ENCODE measurements at places on chromosomes 12 and 14. TPM values are rescaled to one million over a fixed set of nuclear protein-coding genes. Genes with fewer than 3 reads are reported as not detected.

DNA sequence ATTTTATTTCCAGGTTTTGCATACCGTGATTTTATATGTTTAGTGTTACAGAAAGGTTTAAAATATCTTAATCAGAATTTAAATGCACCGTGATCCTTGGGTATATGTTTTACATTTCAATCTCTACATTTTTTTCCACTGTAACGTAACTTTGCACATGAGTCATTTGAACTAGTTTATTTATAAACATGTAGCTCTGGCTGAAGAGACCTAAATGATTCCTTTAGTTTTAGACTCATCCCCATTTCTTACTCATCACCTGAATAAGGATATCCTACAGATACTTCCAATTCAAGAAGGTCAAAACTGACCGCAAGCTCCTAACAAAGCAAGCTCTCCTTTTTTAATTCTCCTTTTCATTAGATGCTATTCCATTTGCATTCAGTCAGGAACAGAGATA lies 42.7 kb upstream of the SLC6A15 start:
- no peaks in the 10 kb centered on the region for H3K27me3 ChIP-seq
- H3K27ac ChIP-seq, result no peak overlapping the region
- no peak overlapping the region for H3K4me3 ChIP-seq
- no peaks in the 10 kb centered on the region for H3K36me3 ChIP-seq
- H3K4me1 ChIP-seq, result no peaks in the 10 kb centered on the region

- H3K4me1 ChIP-seq, result no peaks in the 10 kb centered on the region
- no peak overlapping the region for H3K4me3 ChIP-seq
- no peak for DNase-seq
Measured at GRCh38 chr14:85057221-85057620, 472.7 kb upstream of the FLRT2 start.

Gene USP5
- 36.6 TPM for total RNA-seq

DNA sequence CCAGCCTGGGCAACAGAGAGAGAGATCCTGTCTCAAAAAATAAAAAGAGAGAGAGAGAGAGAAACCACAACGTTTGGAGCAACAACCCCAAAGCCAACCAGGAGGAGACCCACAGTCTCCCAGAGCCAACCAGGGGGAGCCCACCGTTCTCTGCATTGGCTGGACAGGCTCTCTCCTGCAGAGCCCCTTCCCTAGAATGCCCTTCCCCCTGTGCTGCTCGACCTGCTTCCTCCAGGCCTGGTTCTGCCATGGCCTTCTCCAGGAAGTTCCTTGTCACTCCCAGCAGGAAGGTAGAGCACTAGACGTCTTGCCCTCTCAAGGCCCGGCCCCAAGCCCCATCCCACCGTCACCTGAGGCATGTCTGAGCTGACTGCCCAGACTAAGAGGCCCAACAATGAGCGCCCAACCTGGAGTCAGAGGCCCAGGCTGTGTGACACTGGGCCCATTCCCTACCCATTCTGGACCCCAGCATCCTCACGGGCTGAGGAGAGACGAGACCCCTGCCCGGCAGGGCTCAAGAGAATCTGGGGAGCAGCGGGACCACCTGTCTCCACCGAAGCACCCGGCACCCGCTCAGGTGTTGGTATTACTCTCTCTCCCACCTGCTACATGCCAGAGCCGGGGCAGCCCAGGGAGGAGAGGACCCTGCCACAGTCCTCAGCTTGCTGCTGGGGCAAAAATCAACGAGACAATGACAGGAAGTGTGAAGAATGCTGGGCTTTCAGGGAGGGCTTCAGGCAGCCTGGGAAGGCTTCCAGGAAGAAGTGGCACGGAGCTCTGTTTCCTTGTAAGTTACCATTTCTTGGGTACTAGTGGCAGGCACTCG lies 61.2 kb downstream of the DIO3 start:
- H3K4me1 ChIP-seq, result no peaks in the 10 kb centered on the region
- H3K27me3 ChIP-seq, result no peaks in the 10 kb centered on the region
- no peaks in the 10 kb centered on the region for H3K36me3 ChIP-seq
- H3K27ac ChIP-seq, result no peak overlapping the region
- no peak overlapping the region for H3K4me3 ChIP-seq
- DNase-seq, result no peak

- no peaks in the 10 kb centered on the region for H3K27me3 ChIP-seq
- H3K4me1 ChIP-seq, result no peaks in the 10 kb centered on the region
- no peak overlapping the region for H3K27ac ChIP-seq
- no peak for DNase-seq
- no peaks in the 10 kb centered on the region for H3K36me3 ChIP-seq
Measured at GRCh38 chr12:82082501-82082900, 275.7 kb downstream of the CCDC59 start.

Gene EFS
- 32.4 TPM for total RNA-seq

DNA sequence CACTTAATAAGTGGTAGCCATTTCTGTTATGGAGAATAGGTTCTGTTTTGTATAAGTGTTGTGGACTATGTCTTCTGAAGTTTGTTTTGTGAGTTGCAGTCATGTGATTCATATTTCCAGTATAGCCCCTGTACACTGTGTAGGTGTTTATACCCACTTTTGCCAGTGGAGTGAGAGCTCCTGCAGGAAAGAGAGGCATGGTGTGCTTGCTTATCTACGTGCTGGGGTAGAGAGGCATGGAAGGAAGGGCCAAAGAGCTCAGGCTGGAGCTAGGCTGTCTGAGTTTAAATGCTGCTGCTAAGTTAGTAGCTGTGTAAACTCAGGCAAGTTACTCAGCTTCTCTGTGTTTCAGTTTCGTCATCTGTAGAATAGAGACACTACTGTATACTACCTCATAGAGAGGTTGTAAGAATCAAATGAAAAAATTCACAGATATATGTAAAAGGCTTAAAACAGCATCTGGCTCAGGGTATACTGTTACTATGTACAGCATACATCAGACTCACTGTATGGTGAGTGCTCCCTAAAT lies 88.2 kb upstream of the SLC38A2 start:
- peaks cover 63% of the 10 kb centered on the region for H3K4me1 ChIP-seq
- H3K27ac ChIP-seq, result peak overlapping the region; percentile 7
- H3K36me3 ChIP-seq, result no peaks in the 10 kb centered on the region
- H3K27me3 ChIP-seq, result no peaks in the 10 kb centered on the region

DNA sequence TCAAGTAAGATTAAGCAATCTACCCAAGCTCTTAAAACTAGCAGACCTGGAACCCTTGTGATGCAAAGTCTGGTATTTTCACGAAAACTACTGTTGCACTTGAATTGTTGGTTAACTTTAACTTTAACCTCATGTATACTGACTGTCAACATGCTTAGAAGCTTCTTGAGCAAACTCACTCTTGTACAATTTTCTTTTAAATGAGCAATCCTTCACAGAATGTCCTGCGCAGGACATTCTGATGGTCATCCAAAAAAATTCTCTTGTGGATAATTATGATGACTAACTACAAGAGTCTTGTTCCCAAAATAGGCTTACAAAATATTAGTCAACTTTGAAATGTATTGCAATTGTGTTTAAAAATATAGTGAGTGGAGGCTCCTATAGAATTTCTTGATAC lies 54.0 kb upstream of the PDE3A start:
- DNase-seq, result no peak
- no peaks in the 10 kb centered on the region for H3K36me3 ChIP-seq

DNA sequence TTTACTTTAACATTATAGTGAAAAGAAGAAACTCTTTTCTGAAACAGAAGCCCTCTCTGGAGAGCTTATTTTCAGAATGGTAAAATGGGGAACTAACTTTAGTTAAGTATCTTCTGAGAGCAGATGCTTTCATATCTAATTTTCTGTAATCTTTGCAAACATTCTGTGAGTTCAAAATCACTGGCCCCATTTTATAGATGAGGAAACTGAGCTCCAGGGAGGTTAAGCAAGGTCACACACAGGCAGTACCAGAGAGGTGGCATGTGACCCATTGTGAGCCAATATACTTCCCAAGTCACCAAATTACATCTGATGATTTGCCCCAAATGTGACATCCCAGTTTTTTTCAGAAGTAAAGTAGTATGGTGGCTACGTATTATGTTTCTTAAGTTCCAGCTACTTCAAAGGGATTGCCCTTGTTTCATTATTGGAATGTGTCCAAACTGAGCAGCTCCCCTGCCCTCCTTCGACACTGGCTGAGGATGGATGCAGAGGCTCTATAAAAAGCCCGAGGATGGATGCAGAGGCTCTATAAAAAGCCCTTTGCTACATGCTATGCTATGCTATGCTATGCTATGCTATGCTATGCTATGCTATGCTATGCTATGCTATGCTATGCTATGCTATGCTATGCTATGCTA lies 36.2 kb upstream of the NUDT4 start:
- no peak overlapping the region for H3K27ac ChIP-seq
- no peak overlapping the region for H3K4me3 ChIP-seq
- no peaks in the 10 kb centered on the region for H3K27me3 ChIP-seq
- H3K36me3 ChIP-seq, result no peaks in the 10 kb centered on the region
- no peak for DNase-seq
- no peaks in the 10 kb centered on the region for H3K4me1 ChIP-seq

Gene TAS2R20
- 4.7 TPM for total RNA-seq

DNA sequence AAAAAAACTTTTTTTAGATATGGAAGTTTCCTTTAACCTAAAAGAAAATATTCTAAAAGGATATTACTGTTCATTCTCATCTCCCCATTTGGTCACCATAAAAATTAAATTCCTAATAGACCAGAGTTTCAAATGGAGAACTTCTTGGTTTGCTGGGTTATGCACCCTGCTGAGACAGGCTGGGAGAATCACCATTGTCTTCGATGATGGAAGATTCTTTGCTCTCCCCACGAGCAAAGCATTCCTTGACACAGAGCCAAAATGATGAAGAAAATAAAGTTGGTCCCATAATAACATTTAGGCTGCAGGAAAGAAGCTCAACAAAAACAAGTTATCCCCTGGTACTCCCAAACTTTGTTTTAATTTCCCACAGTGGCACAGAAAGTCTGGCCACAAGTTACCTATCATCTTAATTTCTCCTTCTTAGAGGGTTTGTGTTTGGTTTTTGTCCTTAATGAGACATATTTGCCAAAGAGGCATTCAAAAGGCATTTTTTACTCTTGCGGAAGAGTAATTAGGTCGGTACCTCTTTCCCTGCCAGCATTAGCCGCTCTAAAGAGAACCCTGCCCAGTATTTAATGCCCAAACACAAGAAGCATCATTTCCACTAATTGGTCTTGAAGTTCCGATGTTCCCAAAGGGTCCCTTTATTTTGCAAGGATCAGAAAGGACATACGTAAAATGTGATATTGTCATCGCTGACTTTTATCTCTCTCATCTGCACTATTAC lies 4.8 kb downstream of the DIO2 start:
- H3K27ac ChIP-seq, result peak overlapping the region; percentile 51
- H3K4me3 ChIP-seq, result peak overlapping the region; percentile 9
- peaks cover 10% of the 10 kb centered on the region for H3K36me3 ChIP-seq
- no peaks in the 10 kb centered on the region for H3K27me3 ChIP-seq
- DNase-seq, result no peak
- no peaks in the 10 kb centered on the region for H3K4me1 ChIP-seq

DNA sequence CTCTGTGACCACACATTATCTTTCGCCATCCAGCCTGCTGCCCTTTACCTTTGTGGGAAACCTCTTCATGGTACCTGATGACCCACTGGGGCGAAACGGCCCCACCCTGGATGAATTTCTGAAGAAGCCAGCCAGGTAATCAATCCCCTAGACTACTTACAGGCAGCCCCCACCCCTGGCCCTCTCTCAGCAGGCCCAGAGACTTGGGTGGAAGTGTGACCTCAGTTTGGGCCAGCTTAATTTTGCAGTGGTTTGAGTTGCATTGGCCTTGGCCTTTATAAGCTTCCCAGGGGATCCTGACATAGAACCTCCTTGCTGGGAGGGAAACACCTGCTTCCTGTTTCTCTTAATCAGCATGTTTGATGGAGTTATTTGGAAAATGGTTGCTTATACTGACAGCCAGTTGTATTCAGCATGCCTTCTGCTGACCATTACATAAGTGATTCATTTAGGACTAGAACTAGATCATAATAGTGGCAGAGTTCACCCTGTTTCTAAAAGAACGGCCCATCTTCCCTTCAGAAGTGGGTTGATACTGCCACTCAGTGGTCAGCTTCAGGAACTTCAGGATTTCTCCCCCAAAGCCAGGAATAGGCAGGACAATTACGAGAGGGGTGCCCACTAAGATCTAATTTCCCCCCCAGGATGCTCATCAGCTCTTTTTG lies 6.1 kb downstream of the SDR39U1 start:
- peak overlapping the region; percentile 67 for H3K27ac ChIP-seq
- H3K27me3 ChIP-seq, result no peaks in the 10 kb centered on the region
- no peaks in the 10 kb centered on the region for H3K36me3 ChIP-seq
- peaks cover 63% of the 10 kb centered on the region for H3K4me1 ChIP-seq

- H3K36me3 ChIP-seq, result no peaks in the 10 kb centered on the region
- no peak overlapping the region for H3K27ac ChIP-seq
- no peak overlapping the region for H3K4me3 ChIP-seq
- DNase-seq, result no peak
- no peaks in the 10 kb centered on the region for H3K4me1 ChIP-seq
- no peaks in the 10 kb centered on the region for H3K27me3 ChIP-seq
Measured at GRCh38 chr12:26185532-26186320, 9.6 kb upstream of the SSPN start.

DNA sequence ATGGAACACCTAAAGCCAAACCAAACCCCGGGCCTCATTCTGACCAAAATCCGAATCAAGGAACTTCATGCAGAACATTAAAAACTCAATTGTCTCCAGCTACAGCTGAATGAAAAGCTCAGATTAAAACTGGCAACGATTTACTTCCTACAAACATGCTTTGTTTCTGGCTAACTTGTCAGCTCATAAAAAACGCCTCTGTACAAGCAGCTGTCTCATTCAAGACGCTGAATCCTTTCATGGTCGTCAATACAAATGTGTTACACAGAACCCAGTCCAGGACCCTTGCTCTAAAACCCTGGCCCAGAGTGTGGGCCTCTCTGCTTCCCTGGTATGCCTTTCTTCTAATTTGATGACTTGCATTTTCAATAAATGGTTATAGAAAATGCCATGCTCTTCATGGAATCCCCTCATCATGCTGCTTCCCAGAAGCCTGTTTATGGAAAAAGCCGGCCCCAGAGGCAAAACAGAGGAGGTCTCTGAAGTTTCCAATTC lies 183.1 kb downstream of the PHLDA1 start:
- no peaks in the 10 kb centered on the region for H3K36me3 ChIP-seq
- no peak overlapping the region for H3K27ac ChIP-seq
- no peaks in the 10 kb centered on the region for H3K27me3 ChIP-seq
- H3K4me3 ChIP-seq, result no peak overlapping the region
- peaks cover 29% of the 10 kb centered on the region for H3K4me1 ChIP-seq
- DNase-seq, result no peak

GRCh38 chr12:78683031-78683430 lies 181.5 kb upstream of the SYT1 start:
- no peak for DNase-seq
- no peak overlapping the region for H3K4me3 ChIP-seq
- no peaks in the 10 kb centered on the region for H3K4me1 ChIP-seq
